ENCODE measurements at places on chromosomes 11 and 22.

DNA sequence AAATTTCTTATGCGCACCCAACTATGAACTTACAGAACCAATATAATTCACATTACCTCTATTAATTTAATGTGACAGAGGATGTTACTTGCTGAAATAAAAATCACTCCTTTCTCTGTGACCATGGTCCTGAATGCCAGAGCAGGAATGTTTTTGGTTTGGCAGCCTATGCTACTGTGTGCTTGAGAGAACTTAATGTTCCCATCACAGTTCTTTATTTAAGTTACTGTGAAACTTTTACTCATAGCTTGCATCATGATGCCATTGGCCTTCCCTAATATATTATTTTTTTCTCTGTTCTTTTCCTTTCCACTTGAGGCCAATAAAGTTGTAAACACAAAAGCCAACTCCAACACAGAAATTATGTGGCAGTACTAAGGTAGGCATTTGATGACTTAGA is 142.2 kb downstream of the FAM76B start:
- no peak for DNase-seq

GRCh38 chr11:94658888-94659287 is 91.7 kb downstream of the PIWIL4 start:
- no peak for DNase-seq

GRCh38 chr11:111734954-111735261 is 31.3 kb downstream of the PPP2R1B start:
- no peak for DNase-seq

- no peak for DNase-seq
These were observed 232.2 kb downstream of the FAM76B start for GRCh38 chr11:95557376-95557775.

- no peak for DNase-seq
These were observed 115.7 kb downstream of the WNT7B start for GRCh38 chr22:45861259-45861658.

DNA sequence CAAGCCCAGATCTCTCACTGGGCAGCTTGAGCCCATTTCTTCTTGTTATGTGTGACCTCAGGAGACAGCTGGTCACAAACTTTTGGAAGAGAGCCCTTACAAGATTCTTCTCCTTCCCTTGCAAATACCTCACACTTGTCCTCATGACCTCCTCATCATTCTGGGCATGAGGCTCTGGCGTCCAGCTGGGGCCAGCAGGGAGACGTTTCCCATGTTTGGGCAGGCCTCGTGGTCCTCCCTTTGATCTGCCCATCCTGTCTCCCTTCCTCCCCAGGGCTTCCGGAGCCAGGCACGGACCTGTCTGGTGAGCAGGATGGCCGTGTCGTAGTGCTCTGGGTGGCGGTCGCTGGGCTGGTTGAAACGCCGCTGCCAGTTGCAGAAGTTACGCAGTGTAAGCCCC is 9.7 kb downstream of the ADAMTS8 start:
- DNase-seq = no peak

DNA sequence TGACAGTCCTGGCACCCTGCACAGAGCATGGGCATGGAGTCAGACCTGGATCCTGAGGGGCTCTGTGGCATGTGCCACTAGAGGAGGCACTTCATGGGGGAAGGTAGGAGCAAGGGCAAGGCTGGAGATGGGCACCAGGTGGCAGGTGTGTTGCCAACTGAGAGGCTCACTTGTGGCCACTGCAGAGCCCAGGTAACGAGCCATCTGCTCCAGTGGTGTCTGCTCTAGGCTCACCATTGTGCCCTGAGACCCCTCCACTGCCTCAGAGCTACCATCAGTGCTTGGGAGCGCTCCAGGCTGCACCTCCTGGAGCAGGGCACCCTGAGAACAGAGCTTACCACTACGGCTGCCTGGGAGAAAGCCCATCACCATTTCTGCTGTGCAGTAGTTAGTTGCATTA is 1.3 kb upstream of the ZDHHC8 start:
- DNase-seq = no peak

DNA sequence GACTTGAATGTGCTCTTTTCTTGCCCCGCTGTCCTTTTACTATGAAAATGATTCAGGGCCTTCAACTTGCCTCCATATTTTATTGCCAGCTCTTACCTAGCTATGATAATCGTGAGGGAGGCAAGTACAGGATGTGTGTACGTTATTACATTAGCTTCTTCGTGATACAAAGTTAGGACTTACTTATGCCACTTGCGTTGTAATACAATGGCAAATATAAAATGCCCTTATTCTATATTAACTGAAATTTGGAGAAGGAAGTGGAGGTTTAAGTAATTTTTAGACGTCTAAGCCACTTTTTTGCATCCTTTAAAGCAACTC is 10.8 kb upstream of the CCT8L2 start:
- DNase-seq = no peak
